Stimulated activated CD8-positive, alpha-beta memory T cell treated with anti-CD3 and anti-CD28 coated beads, Interleukin-7, amount 100 ng/mL, for 24 hours (primary cell): ENCODE measurements at places on chromosomes 12 and 14.

DNA sequence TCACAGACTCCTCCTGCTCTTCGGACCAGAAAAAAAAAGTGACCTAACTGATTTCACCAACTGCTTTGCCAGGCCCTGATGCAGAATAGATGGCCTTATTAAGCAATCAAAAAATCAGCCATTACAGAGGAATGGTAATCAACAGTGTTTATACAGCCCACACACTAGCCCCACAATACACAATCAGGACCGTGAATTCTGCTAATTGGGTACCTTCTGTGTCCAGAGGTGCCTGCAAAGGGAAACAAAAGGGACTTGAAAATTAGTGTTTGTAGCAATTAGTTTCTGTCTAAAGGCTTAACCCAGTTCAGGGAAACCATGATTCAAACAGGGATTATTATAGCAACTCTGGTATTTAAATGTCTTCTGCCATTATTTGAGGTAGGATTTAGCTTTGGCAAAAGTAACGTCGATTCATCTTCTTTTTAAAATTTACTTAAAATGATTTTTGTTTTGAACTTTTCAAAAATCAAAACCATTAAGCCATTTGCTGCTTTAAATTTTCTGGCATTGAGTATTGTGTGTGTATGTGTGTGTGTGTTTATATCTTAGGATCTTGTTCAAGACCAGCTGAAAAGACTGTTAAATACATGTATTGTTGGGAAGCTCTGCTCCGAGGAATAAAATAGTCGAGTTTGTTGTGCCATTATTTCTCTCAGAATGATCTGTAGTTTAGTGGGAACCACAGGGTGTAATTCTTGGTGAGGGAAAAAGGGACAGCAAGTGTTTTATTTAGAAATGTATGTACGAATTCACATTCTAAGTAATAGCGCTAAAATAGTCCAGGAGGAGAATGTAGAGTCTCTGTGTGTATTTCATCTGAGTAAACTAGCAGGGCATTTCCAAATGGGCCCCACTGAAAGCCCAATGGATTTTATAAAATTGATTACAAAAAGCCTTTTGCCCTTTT is 156.1 kb downstream of the PTCSC3 start:
- no peak for DNase-seq

- DNase-seq = no peak
Observed at GRCh38 chr12:54937376-54937775, 47.2 kb downstream of the TESPA1 start.

GRCh38 chr14:103687712-103688111 is 27.5 kb downstream of the XRCC3 start:
- no peak for DNase-seq

- DNase-seq = no peak
Observed at GRCh38 chr14:59131938-59132795, 56.3 kb upstream of the DAAM1 start.

- DNase-seq = no peak
Observed at GRCh38 chr12:62621101-62621638, 154.5 kb downstream of the MON2 start.

- DNase-seq = no peak
Observed at GRCh38 chr12:96465896-96466295, 23.5 kb upstream of the CFAP54 start.
